ENCODE measurements at places on chromosomes 1 and 21.

GRCh38 chr1:36458910-36459309, 5.3 kb downstream of the MRPS15 start:
- no peak for DNase-seq

DNA sequence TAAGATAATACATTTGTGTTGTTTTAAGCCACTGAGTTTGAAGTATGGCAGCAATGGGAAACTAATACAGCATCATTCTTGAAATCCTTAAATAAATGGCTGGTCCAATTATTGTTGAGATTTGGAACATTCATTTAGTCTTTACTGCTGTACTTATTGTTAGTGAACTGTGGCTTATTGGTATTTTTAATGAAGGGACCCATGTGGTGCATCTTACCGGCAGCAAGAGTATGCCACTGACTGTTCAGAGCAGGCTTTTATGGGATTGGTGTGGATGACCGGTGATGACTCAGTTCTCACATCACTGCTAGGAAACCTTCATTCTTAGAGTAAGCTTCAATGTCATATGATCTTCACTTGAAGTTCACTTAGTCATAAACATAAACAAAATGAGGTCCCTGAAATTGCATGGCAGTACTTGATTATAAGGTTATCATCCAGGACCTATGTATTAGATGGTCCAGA, 31.5 kb downstream of the PRKAA2 start:
- DNase-seq: peak; percentile 68

- DNase-seq: no peak
These were observed 17.9 kb upstream of the ZBTB21 start for GRCh38 chr21:42027822-42028765.

DNA sequence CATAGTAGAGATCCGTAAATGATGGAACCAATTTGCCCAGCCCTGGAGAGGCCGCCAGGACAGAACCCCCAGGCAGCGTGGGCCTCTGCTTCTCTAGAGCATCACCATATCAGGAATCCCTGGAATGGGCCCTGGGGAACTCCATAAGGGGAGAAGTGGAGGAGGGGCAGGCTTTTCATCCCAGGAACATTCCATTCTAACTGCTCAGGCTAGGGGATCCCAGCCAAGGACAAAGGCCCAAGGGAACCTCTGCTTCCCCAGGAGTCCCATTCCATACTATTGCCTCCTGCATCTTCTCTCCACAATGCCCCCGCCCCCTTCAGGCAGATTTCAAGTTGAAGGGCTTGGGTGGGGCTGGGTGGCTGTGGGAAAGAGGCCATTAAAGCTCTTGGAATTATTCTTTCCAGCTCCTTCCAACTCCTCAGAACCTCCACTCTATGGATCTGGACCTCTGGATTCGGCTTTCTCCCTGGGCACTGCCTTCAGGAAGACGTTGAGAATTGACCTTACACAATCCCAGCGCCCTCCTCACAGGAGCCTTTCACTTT, 6.0 kb downstream of the TRNP1 start:
- DNase-seq: peak; percentile 93

GRCh38 chr1:212712451-212713303, 13.0 kb upstream of the BATF3 start:
- no peak for DNase-seq

DNA sequence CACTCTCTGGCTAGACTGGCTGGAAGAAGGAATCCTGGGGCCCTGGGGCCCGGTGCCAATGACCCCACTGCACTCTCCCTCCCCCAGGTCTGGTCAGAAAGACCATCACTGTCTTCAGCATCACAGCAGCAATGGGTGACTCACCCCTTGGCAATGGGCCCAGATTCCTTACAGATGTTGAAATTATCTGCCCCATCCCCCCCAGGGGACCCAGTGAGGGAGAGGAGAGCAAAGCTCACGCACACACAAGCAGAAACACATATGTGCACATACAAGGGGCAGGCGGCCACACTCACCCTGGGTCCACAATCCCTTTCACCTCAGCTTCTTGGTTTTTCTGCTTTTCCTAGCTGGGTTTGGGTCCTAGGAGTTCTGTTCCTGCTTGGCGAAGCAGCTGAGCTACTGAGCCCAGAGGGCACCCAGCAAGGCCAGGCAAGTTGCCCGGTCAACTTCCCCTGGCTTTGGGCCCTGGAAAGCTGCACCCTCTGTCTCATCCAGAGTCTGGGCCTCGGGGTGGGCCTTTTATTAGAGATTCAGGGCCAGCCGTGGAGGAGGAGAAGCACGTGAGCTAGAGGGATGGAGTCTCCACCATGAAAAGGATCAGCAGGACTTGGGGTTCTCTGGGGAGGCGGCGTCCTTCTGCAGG, 2.6 kb downstream of the COL16A1 start:
- peak; percentile 89 for DNase-seq

- DNase-seq: no peak
These were observed 3.4 kb downstream of the HCRTR1 start for GRCh38 chr1:31620631-31621497.

DNA sequence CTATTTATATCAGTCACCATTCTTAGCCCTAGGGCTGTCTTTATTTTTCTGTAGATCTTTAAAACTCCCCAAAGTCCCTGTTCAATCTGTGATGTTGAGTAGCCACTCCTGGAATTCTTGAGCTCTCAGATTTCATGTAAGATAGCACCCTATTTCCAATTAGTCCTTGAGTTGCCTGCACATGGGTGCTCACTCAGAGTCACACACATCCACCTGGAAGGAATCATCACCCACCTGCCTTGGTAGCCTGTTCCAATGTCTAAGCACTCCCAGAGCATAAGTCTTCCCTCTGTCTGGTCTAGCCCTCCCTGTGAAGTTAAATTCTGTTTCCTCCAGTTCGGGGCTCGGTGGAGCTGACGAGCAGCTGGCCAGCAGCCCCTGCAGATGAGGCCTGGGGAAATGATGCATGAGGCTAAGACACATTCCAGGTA, 14.7 kb upstream of the ATF3 start:
- DNase-seq: no peak

- DNase-seq: peak; percentile 27
These were observed 39.0 kb upstream of the CADM3 start for GRCh38 chr1:159132271-159132881.

DNA sequence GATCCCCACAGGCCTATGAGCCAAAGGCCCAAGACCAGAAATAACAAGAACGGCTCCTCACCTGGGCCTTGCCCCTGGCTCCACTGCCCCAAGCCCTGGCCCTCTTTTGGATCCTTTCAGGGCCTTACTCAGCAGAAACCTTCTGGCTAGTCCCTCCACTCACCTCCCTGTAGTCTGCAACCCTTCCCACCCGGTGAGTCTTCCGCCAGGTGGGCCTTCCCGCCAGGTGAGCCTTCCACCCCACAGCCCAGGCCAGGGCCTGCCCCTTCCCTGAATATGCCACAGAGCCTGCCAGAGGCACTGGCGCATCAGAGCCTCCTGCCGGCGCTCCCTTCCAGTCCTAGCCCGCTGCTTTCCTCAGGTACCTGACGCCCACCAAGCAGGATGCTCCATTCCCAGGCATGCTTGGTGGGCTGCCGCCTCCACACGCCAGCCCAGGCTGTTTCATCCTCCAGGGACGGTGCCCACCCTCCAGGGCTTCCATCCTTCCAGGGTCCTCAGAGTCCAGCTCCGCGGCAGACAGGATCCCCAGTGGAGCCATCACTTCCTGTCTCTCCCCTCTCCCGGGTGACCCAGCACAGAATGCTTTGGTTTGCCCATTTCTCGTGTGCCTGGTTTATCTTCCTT, 20.9 kb downstream of the LHX4 start:
- no peak for DNase-seq

GRCh38 chr1:83512373-83513193, 486.3 kb downstream of the TTLL7 start:
- DNase-seq: no peak

Data from non-pigmented ciliary epithelial cell (primary cell).